Lung microvascular endothelial cell (primary cell): ENCODE measurements at places on chromosomes 5 and 9. TPM values are rescaled to one million over a fixed set of nuclear protein-coding genes. Genes with fewer than 3 reads are reported as not detected.

The TERT gene
- not detected in 2 replicates for total RNA-seq

DNA sequence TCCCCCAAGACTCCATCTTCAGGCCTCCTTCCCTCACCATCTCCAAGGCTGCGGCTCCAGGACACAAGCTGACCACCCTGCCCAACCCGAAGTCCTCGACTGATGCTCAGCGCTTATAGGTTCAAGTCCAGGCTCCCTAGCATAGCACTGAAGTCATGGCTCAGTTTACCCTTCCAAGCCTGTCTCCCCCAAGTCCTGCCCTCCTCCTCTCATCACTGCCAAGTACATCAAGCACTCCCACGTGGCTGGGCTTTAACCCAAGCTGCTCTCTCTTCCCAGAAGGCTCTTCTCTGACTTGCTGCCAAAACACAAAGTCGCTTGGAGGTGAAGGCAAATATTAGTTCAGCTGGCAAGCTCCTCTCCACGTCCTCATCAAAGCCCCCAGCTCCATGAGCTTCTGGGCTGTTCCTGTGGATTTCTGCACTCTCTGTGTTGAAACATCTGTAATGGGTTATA lies 22.1 kb upstream of the MARCHF6 start:
- DNase-seq, result no peak

- DNase-seq, result no peak
Observed at GRCh38 chr5:155309021-155309746, 295.6 kb downstream of the KIF4B start.

DNA sequence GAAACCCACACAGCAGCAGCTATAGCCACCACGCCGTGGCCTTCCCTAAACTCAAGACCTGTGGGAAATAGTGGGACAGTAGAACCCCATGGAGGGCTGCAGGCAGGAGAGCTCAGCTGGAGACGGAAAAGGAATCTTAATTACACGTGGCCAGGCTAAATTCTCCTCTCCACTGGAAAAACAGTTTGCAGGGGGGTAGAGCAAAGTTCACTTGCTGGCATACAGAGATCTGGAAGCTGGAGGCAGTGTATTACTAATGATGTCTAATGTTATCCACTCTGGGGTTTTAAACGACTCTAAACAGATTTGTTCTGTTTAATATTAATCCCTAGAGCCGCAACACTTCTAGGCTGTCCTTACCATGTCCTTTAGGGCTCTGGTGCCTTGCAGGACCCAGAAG lies 257.1 kb downstream of the SAXO1 start:
- DNase-seq, result no peak

DNA sequence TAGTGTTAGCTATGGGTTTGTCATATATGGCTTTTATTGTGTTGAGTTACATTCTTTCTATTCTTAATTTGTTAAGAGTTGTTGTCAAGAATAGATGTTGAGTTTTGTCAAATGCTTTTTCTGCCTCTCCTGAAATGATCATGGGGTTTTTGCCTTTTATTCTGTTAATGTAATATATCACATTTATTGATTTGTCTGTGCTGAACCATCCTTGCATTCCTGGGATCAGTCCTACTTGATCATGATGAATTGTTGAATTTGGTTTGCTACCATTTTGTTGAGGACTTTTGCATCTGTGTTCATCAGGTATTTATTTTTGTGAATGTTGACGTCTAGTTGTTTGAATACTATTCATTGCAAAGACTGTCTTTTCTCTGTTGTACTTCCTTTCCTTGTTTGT lies 23.9 kb downstream of the RIC1 start:
- DNase-seq, result peak; percentile 17

DNA sequence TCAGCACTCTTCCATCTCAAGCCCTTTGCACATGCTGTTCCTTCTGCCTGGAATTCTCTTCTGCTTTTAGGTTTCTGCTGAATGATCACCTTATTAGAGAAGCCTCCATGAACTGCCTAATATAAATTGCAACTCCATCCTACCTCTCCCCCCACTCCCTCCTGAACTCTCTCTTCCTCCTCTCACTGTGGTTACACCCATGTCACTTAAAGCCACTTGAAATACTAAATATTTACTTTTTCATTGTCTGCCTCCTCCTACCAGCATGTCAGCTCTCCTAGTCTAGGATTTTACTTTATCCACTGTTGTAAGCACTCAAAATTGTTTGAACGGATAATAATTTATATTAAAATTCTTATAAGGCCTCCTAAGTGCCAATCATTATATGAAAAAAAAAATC lies 43.8 kb downstream of the ACTL7B start:
- no peak for DNase-seq

GRCh38 chr5:81819556-81820317 lies 68.8 kb upstream of the SSBP2 start:
- DNase-seq, result peak; percentile 37

DNA sequence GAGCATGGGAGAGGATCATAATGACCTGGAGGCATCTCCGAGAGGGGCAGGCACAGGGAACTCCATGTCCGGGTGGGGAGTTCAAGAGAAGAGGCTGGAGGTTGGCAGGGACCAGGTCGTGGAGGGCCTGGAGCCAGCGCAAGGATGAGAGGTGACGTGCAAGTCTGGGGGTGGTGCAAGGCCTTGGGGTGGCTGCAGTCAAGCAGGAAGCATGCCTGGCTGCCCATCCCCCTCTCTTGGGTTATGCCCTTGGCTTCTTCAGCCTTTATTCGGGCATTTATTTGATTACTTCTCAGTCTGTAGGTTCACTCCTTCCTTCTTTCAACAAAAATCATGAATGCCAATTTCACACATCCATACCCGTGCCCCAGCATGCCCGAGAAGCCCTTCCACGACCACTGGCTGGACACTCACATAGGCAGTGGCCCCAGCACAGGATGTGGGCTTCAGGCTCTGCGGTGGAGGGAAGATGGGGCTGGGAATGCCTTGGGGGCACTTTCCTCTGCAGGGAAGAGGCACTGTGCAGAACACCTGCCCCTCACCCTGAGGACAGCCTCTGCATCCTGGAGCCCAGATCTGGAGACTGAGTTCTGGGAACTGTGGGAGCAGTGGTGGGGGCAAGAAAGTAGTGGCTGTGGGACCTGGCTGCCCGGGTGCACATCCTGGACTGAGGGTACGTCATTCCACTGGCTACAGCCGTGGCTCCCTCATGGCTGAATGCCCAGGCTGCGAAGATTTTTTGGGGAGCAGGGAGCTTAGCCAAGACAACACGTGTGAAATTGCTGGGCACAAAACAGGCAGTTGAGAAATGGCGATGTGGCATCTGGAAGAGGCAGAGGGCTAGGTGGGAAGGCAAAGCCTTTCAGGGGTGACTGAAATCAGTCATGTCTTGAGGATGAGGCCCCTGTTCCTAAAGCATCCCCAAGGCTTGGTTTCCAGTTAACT lies 38.6 kb downstream of the CRB2 start:
- DNase-seq, result no peak

DNA sequence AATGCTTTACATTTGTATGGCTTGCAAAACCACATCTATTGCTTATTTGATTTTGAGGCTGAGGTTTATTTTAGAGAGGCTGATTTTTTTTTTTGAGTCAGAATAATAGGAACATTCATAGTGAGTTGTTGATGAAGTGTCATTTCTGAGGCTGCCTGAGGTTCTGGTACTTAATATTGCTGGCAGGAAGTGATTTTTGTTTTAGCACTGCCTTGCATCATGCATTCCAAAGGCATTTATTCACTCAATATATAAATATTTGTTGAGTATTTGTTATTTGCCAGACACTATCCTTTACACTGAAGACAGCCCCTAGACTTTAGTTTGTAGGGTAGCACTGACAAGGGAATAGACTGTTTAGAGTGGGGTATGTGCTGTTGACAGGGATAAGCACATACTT lies 2.7 kb downstream of the RNF20 start:
- no peak for DNase-seq

DNA sequence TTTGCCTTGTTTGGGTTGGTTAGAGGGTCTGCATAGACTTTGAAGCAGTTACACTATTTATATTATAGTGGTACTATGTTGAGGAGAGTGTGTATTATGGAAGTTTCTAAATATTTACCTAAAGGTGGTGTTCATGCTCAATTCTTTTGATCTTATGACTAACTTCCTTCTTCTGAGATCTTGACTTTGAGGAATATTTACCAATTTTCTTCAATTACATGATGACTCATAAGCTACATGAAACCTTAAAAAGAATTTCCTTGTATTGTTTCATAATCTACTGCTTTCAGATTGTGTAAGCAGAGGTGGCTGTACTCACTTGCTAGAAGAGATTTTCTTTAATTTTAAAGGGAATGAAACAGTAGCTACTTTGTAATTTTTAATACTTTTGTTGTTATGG lies 276.1 kb downstream of the TAF11L14 start:
- no peak for DNase-seq

GRCh38 chr5:81779916-81780266 lies 29.0 kb upstream of the SSBP2 start:
- DNase-seq, result no peak

DNA sequence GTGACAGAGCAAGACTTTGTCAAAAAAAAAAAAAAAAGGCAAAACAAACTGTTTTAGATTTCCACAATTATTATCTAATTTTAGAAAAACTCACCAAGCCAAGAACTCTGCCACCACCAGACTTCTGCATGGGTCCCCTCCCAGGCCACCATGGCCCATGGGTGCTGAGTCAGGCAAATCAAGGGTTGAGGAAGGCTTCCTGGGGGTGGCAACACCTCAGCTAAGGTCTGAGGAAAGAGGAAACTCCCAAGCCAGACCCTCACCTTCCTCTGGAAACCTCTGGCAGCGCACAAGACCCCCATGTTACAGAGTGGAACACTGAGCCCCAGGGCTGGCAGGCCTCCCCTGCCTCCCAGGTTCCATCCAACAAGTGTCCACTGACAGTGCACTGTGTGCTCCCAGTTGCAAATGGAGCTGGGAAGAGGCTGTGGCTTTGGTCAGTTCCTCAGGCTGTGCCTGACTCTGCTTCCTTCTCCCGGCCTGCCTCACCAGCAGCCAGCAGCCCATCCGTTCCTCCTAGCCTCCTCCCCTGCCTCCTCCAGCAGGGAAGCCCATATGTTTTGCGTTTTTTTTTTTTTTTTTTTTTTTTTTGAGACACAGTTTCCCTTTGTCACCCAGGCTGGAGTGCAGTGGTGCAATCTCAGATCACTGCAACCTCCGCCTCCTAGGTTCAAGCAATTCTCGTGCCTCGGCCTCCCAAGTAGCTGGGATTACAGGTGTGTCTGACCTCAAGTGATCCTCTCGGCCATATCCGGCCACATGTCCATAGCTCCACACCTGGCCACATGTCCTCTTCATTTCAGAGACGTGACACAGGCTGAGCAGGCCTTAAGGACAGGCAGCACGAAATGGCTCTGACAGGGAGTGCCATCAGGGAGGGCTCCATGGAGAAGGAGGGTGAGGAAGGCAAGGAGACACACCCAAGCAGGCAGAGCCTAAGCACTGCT lies 3.5 kb upstream of the SUSD3 start:
- no peak for DNase-seq
